ENCODE measurements at places on chromosomes 11 and 22.
A peak's percentile ranks its signal among the peaks of the same experiment; 100 is the strongest.

GRCh38 chr11:3010521-3011275 is 18.6 kb upstream of the NAP1L4 start:
- DNase-seq = no peak
- H3K4me3 ChIP-seq = no peak overlapping the region
- H3K27me3 ChIP-seq = no peaks in the 10 kb centered on the region
- peaks cover 19% of the 10 kb centered on the region for H3K36me3 ChIP-seq

DNA sequence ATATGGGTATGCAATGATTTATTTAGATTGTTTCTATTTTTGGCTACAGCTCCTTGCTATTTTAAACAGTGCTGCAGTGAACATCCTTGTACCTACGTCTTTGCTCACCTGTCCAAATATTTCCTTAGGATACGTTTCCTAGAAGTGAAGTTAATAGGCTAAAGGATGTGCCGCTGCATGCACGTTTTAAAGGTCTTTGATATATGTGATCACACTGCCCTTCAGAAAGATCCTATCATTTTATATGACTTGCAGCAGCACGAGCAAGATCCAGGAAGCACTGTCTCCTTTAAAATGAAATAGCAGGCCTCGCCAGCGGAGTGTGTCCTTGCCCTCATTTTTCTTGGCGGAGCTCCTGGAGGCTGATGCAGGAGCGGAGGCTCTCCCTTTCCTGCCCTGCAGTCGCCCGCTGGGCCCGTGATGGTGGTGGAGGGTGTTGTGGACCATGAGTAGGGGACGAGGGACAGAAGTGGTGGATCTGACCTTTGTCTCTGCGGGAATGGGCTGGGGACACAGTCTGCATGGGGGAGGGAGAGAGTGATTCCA is 19.4 kb downstream of the RPS6KA4 start:
- no peaks in the 10 kb centered on the region for H3K27me3 ChIP-seq
- peak; percentile 42 for DNase-seq
- no peak overlapping the region for H3K4me3 ChIP-seq
- H3K4me1 ChIP-seq = no peaks in the 10 kb centered on the region
- H3K36me3 ChIP-seq = no peaks in the 10 kb centered on the region
- H3K27ac ChIP-seq = no peak overlapping the region

- peaks cover 12% of the 10 kb centered on the region for H3K4me1 ChIP-seq
- H3K27ac ChIP-seq = no peak overlapping the region
- peak; percentile 77 for DNase-seq
- H3K4me3 ChIP-seq = no peak overlapping the region
- H3K36me3 ChIP-seq = no peaks in the 10 kb centered on the region
Observed at GRCh38 chr11:83723999-83724398, 437.8 kb upstream of the CCDC90B start.

DNA sequence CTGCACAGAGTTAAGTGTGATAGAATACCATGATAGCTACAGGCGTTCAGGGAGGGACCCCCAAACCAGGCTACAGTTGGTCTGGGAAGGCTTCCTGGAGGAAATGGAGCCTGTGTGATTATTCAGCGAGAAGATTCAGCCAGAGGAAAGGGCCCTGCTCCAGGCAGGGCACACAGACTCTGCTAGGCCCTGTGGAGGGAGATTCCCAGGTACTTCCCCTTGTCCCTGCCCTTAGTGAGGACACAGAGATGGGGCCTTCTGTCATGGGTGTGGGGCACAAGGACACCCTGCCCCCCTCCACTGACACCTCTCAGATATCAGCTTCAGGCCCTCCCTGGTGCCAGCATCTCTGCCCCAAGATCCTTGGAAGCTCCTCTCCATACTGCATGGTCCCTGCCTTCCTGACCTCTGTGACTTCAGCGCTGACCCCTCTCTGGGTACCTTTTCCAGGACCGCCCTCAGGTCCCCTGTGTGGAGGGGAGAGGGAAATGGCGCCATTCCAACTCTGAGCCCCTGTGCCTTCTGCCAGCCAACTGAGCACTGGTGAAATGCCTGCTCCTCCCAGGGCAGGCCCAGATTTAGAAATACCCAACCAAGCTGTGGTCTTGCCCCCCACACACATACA is 12.6 kb upstream of the POU2F3 start:
- H3K36me3 ChIP-seq = no peaks in the 10 kb centered on the region
- no peak overlapping the region for H3K4me3 ChIP-seq
- H3K4me1 ChIP-seq = no peaks in the 10 kb centered on the region
- no peak overlapping the region for H3K27ac ChIP-seq

GRCh38 chr22:50489363-50490243 is 2.9 kb downstream of the MIOX start:
- H3K27me3 ChIP-seq = no peaks in the 10 kb centered on the region
- no peak for DNase-seq
- H3K36me3 ChIP-seq = no peaks in the 10 kb centered on the region
- no peaks in the 10 kb centered on the region for H3K4me1 ChIP-seq
- H3K4me3 ChIP-seq = no peak overlapping the region

GRCh38 chr22:47053013-47053725 is 290.7 kb downstream of the TBC1D22A start:
- no peaks in the 10 kb centered on the region for H3K36me3 ChIP-seq
- H3K4me1 ChIP-seq = peaks cover 3% of the 10 kb centered on the region
- H3K4me3 ChIP-seq = no peak overlapping the region
- H3K27ac ChIP-seq = no peak overlapping the region
- no peak for DNase-seq

GRCh38 chr11:128814856-128815705 is 52.0 kb downstream of the KCNJ1 start:
- no peak overlapping the region for H3K4me3 ChIP-seq
- no peaks in the 10 kb centered on the region for H3K4me1 ChIP-seq
- H3K27me3 ChIP-seq = peaks cover 14% of the 10 kb centered on the region
- H3K27ac ChIP-seq = no peak overlapping the region

- no peaks in the 10 kb centered on the region for H3K27me3 ChIP-seq
- no peak overlapping the region for H3K27ac ChIP-seq
- no peaks in the 10 kb centered on the region for H3K4me1 ChIP-seq
- H3K36me3 ChIP-seq = no peaks in the 10 kb centered on the region
- DNase-seq = no peak
Observed at GRCh38 chr11:8351223-8351622, 87.5 kb upstream of the LMO1 start.

DNA sequence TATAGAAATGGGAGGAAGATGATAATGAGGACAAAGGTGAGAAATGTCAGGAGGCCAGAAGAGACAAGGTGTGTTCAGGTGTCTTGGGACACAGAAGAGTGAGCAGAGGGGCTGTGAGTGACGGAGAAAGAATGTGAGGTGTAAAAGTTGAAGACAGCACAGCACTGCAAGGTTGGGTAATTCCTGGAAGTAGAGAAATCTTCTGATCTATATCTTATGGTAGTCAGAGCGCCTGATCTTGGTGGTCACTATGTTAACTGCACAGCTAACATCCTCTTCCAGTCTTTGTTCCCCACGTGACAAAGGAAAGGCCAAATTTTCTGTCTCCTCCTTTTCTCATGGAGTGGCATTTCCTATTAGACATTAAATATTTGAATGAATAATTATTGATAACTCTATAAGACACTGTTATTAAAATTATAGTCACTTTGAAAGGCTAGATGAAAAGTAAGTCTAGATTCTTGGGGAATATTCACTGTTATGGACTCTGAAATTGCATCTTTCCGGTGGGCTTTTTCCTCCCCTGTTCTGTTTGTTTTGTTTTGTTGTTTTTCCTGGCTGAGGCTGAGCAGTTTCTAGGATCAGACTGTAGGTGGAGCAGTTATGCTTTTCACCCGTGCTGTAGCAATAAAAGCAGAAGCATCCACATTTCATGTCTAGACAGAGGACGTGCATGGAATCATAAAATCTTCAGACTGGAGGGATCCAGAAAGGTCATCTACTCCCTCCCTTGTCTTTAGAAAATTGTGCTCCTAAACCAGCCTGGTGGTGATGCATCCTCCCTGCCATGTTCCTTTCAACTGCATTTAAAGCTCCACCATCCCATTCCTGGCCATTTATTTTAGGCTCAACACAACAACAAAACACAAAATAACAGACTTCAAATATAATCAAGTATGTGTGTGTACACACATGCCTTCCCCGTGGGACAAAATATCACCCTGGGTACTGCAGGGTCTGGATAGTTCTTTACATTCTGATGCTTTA is 26.6 kb downstream of the SC5D start:
- no peak overlapping the region for H3K27ac ChIP-seq
- H3K4me1 ChIP-seq = peaks cover 4% of the 10 kb centered on the region
- no peaks in the 10 kb centered on the region for H3K36me3 ChIP-seq
- DNase-seq = peak; percentile 55
- no peak overlapping the region for H3K4me3 ChIP-seq

- DNase-seq = no peak
- H3K36me3 ChIP-seq = no peaks in the 10 kb centered on the region
- H3K4me3 ChIP-seq = no peak overlapping the region
- no peaks in the 10 kb centered on the region for H3K27me3 ChIP-seq
Observed at GRCh38 chr22:37571992-37572373, 7.9 kb downstream of the LGALS2 start.

- no peak overlapping the region for H3K4me3 ChIP-seq
- H3K4me1 ChIP-seq = no peaks in the 10 kb centered on the region
- no peak overlapping the region for H3K27ac ChIP-seq
- no peaks in the 10 kb centered on the region for H3K36me3 ChIP-seq
- no peaks in the 10 kb centered on the region for H3K27me3 ChIP-seq
Observed at GRCh38 chr11:92740276-92740675, 229.2 kb upstream of the MTNR1B start.

GRCh38 chr11:3989276-3989920 is 105.2 kb upstream of the RRM1 start:
- H3K27ac ChIP-seq = no peak overlapping the region
- H3K27me3 ChIP-seq = peaks cover 19% of the 10 kb centered on the region
- no peaks in the 10 kb centered on the region for H3K36me3 ChIP-seq
- no peaks in the 10 kb centered on the region for H3K4me1 ChIP-seq
- H3K4me3 ChIP-seq = no peak overlapping the region

DNA sequence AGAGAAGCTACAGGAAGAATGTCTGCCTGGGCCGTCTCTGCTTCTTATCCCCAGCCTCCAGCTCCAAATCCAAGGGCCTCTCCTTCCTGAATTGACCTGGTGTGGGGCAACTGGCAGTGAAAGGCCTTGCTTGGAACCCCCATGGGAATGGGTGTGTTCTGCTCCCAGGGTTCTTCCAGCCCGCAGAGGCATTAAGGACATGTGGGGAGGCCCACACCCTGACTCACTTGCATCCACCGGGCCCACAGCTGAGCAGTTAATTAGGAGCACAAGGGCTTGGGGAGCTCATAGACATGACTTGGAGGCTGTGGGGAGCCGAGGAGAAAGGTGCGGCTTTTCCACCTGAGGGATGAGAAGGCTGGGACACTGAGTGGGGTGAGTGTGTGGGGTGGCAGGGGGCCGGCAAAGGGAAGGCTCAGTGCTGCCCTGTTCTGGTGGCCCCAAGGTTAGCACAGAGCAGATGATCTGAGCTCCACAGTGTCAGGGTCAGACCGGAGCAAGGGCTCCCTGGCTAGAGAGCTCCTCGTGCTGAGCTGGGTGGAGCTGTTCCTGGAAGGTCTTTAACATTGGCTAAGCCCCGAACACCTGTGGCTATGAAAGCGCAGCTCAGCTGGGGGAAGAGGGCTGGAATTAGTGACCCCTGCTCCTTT is 64.5 kb upstream of the NECTIN1 start:
- no peak overlapping the region for H3K4me3 ChIP-seq
- no peaks in the 10 kb centered on the region for H3K27me3 ChIP-seq
- H3K27ac ChIP-seq = no peak overlapping the region
- H3K4me1 ChIP-seq = peaks cover 13% of the 10 kb centered on the region
- DNase-seq = no peak
- H3K36me3 ChIP-seq = no peaks in the 10 kb centered on the region

GRCh38 chr11:85756401-85757200 is 54.3 kb downstream of the SYTL2 start:
- no peak overlapping the region for H3K27ac ChIP-seq
- H3K36me3 ChIP-seq = no peaks in the 10 kb centered on the region
- DNase-seq = no peak
- no peak overlapping the region for H3K4me3 ChIP-seq
- H3K27me3 ChIP-seq = no peaks in the 10 kb centered on the region

DNA sequence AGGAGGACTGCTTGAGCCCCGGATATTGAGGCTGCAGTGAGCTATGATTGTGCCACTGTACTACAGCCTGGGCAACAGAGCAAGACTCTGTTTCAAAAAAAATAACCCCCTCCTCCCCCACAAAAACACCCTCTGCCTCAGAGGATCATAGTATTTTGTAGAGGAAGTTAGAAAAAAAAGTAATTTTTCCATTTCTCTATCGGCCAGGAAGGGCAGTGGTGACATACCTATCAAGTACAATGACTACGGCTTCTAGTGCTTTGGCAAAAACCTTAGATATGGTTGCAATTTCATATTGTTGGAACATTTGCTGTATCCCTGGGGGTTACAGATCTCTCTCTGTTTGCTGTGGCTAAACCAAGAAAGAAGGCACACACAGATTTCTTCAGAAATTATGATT is 28.9 kb downstream of the C2CD3 start:
- no peaks in the 10 kb centered on the region for H3K36me3 ChIP-seq
- H3K27me3 ChIP-seq = no peaks in the 10 kb centered on the region
- no peak overlapping the region for H3K4me3 ChIP-seq
- H3K4me1 ChIP-seq = peaks cover 19% of the 10 kb centered on the region
- no peak for DNase-seq
- no peak overlapping the region for H3K27ac ChIP-seq

DNA sequence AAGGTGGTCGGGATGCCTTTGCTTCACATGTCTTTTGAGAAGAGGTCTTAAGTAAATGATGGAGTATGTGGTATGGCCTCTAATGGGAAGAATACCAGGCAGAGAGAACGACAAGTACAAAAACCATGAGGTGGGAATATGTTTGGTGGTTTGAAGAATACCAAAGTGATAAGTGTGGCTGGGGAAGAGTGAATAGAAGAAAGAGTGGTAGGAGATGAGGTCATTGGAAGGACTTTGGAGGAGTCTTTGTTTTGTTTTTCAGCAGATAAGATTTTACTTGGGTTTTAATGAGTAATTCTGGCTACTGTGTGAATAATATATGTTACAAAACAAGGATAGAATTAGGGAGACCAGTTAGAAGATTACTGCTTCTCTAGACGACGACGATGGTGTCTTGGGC is 515.4 kb downstream of the RAB38 start:
- H3K27ac ChIP-seq = no peak overlapping the region
- DNase-seq = no peak
- no peak overlapping the region for H3K4me3 ChIP-seq

DNA sequence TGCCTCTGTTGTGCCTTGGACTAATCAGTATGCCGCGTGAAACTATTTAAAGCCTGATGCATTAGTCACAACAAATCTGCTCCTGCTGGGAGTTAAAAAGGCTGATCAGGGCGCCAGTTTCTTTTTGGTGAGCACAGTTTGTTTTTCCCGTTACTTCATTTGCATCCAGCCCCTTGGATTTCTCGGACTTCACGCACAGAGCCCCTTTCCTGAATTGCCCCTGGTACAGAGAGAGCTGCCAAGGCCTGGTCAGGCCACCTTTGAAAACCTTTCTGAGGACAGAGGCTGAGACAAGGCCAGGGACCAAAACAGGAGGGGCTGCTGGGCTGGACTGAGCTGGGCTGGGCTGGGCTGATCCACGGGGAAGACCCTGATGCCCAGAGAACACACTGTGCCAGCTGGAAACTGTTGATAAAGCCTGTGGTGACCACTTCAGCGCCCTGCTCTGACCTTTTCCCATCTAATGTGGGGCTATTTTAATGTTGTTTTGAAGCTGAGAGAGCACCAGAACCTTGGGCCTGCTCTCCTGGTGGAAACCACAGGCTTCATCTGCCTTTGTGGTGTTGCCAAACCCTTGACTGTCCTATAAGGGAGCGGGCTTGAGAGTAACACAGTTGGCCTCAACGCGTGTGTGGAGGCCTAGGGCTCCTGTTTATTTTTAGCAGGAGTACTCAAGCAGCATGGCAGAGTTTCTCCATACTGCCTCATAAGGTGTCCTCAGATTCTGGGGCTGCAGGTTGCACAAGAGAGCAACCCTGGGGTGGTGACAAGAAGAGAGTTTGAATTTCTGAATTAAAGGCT is 44.2 kb downstream of the NAV2 start:
- no peak for DNase-seq
- H3K27me3 ChIP-seq = peaks cover 68% of the 10 kb centered on the region
- no peaks in the 10 kb centered on the region for H3K36me3 ChIP-seq
- H3K4me1 ChIP-seq = no peaks in the 10 kb centered on the region
